ENCODE measurements at places on chromosomes 3 and 15.
A peak's percentile ranks its signal among the peaks of the same experiment; 100 is the strongest.

DNA sequence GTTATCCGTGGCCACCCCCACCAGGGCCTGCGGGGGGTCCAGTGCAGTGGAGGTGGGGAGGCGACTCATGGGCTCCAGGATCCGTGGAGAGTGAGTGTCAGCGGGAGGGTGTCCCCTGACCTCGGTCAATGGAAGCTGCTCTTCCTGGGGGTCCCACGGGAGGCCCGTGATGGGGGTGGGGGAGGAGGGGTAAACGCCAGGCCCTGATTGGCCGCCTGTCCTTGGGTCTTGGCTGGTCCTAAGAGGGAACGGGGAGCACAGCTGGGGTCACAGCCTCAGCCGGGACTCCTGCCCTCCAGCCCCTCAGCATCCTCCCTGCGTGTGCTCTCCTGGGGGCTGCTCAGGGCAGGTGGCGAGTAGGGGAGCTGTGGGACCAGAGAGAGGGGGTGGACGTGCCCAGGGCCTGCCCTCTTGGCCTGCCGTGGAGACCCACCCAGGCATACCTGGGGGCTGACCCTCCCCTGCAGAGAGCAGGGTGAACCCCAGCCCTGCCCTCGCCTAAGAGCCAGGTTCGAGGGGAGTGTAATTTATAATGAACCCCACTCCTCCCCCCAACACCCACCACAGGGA, 184.6 kb downstream of the GOLGA6L6 start:
- DNase-seq = no peak

DNA sequence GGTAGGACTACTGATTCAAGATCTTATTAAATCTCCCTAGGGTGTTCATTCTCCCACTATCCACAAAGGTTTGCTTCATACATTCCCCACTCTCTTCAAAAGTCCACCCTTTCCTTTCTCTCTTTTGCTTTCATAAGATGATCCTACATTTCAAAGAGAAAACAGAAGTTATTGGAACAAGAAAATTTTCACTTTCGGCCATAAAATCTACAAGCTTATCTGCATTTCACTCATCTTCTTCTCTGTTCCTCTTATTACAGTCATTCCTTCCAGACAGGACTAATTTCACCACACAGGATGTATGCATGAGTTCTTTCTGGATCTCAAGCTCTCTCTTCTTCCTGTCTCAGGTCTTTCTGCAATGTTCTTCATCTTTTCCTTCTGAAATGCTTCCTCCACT, 238.7 kb downstream of the ISL2 start:
- DNase-seq = no peak

DNA sequence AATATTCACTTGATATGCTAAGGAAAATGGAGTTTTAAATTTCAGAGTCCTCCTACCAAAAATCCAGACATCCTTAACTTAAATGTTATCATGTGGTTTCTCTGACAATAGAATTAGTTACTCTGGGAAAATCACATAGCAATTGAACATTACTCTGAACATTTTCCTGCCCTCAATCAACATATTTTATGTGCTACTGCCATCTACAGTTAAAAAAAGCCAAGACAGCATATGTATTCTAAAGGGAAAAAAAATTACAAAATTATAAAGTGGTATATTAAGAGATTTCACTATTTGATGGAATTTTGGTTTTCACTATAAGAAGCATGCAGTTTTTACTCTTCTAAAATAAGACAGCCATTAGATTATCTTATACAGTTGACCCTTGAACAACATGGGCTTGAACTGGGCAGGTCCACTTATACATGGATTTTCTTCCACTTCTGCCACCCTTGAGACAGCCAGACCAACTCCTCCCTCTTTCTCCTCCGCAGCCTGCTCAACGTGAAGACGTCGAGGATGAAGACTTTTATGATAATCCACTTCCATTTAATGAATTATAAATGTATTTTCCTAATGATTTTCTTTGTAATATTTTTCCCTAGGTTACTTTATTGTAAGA, 122.3 kb downstream of the ATP1B3 start:
- DNase-seq = peak; percentile 70

DNA sequence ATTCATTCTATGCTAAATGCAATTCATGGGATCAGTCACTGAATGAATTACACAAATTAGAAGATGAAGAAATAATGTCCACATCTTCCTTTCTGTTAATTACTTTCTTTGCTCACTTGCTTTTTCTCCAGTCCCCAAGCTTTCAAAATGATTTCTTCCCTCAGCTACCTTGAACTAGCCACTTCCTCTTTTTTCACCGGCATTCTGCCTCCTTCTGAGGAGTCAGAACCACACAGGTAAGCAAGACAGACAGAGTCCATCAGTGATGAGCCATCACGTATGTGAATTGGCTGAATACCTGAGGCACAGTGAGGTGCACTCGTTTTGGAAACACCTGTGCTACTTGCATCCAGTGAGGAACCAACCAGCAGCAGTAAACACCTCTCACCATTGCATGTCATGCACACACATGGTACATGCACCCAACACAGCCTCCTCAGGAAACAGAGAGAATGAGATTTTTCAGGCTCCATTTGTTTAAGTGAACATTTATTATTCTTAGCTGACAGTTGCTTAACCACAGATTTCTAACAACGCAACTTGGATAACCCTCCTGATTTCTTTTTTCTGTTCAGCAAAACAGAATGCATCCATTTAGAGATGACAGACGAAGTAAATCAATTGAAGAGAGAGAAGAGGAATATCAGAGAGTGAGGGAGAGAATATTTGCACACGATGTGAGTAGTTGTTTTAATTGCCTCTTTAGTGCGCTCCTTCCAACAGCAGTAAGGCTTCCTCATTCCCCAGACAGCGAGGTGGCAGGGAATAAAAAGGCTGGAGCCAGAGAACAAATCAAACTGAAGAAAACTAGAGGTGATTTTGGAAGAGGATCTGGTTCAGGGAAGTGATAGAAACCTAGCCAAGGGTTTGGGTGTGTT, 69.3 kb downstream of the ARPP21 start:
- no peak for DNase-seq

GRCh38 chr3:44903314-44903713, 28.9 kb downstream of the TGM4 start:
- no peak for DNase-seq

- no peak for DNase-seq
These were observed 41.2 kb upstream of the SLC6A11 start for GRCh38 chr3:10774825-10775224.

GRCh38 chr15:51866751-51867150, 37.3 kb downstream of the TMOD3 start:
- DNase-seq = no peak

DNA sequence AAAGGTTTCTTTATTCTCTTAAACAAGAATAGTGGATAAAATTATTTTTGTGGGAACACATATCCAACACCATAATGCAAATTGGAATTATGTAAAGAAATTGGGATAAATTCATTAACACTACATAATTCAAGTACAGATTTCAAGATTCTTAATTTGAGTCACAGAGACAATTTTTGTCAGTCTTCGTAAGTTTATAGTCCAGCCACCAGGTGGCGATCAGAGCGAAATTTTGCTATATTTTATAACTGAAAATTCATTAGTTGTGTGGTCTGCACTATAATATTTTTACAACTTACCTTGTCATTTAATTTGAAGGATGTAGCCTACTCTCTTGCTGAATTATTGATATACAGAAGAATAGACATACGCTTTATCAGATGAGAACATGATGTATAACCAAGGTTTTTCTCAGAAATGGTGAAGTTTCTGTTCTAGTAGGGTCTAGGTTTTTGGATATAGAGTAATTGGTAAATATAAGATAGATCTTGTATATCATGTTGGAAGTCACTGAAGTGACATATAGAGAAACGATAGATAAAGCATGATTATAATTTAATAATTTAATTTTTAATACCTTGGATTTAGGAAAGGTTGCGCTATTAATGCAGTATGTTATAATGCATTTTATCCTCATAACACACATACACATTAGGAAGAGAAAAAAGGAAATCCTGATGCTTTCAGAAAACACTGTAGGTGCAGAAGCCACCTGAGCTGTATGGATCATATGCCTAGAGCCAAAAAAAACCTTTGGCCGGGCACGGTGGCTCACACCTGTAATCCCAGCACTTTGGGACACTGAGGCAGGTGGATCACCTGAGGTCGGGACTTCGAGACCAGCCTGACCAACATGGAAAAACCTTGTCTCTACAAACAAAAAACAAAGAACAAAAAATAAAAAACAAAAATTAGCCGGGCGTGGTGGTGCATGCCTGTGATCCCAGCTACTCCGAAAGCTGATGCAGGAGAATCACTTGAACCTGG, 31.7 kb downstream of the PLSCR4 start:
- DNase-seq = peak; percentile 81

DNA sequence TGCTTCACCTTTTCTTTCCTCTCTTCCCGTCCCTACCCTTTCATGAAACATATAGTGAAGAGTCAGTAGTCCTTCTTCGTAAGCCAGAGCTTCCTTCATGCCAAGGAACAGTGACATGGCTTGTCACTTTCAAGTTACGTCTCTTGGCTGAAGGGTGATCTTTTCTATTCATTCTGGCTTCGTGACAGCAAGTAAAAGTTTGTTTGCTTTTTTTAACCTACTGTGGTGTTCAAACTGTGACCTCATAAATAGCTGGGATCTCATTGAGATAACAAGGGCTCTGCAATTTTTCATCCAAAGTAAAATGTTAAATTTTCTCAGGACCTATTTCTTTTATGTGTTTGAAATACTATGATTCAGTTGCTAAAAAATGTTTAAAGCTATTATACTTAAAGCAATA, 10.5 kb downstream of the CDIN1 start:
- DNase-seq = peak; percentile 21

DNA sequence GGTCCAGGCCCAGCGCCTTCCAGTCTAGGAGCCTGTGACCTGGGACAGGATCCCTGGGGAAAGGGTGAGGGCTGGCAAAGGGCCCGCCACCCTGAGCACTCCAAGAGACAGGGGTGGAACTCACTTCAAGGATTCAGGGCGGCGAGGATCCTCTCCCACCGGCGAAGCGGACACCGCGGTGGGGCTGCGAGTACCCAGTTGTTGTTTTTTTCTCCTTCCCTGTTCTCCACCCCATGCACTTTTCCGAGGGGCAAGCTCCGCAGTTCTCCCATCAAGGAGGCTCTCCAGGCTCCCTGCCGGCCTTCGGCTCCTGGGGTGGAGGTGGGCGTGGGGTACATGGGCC, 387 bp upstream of the PAQR5 start:
- DNase-seq = no peak

GRCh38 chr3:7275396-7275795, 414.5 kb downstream of the GRM7 start:
- DNase-seq = no peak

DNA sequence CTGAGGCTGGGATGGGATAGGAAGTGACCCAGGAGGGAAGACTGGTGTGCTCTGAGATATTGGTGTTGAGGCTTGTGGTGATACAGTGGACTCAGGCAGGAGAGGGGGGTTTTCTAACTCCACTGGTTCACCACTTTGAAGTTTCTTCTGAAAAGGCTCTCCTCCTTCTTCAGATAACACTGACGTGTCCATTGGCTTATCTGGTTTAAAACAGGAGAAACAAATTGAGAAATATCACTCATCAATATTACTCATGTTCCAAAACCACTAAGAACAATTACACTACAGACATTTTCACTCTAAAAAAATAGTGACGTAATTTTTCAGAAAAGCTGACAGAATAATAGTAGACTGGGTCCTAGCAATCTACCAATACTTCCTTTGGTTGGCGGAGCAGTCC, 23.1 kb downstream of the TP53BP1 start:
- DNase-seq = no peak

GRCh38 chr15:80180468-80180867, 27.7 kb downstream of the FAH start:
- no peak for DNase-seq

GRCh38 chr15:89315375-89315929, 19.2 kb downstream of the POLG start:
- no peak for DNase-seq

DNA sequence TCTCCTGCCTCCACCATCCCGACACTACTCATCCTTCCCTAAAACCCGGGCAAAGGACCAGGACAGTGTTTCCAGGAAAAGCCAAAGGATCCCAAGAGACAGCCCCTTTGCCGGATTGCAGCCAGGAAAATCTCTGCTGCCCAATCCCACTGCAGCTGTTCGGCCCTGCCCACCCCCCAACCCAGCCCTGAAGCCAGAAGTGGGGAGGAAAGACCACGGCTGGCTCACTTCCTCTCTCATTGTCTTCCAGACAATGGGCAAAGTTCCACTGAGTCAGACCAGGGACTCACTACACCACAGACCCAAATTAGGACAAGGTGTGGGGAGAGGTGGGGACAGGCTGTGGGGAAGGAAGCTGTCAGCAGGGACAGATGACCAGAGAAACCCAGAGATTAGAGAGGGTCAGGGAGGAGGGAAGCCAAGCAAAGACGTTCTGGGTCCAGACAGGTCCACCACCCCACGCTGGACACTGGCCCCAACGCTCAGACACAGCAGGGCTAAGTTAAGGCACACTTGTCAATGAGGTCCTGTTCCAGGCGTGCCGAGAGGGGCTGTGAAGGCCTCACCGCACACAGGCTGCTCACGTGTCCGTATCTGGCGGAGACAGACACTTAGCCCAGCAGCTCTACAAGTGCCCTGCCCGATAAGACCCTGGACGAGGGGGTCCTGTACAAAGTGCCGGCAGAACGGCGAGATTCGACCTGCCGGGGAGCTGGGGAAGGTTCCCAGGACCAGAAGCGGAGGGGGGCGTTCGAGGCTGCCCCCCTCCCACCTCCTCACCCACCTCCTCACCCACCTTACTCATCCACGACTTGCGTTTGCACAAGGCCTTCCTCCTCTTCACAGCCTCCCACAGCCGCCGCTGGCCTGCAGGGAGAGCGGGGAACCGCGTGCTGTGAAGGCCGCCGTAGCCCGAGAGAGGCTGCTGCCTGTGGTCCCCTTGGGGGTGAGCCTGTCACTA, 21.9 kb downstream of the TNK2 start:
- DNase-seq = no peak

DNA sequence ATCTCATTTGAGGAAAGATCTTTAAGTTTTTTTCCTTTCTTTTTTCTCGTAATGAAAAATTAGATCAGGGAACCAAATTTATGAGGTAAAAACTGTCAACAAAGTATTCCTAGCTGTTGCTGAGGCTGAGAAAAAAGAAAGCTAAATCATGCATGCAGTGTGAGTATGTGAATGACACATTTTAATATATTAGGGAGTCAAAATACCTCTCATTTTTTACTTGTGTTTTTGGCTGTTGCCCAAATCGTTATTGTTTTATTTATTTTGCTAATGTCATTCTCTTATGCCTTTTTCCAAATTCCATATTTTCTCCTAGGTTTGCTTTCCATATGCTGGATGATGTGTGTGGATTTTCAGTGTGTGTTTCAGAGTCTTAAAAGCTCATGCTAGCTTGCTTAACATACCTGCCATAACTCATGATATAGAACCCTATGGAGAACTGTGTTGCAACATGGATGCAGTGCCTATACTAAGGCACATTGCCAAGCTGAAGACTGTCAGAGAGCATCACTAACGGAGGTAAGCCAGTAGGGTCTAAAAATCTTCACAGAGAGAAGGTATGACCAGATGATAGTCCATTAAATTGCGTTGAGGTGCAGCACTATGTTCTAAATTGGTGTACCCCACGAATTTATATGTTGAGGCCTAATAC, 629.5 kb upstream of the KCNMB2 start:
- peak; percentile 8 for DNase-seq

- DNase-seq = peak; percentile 83
These were observed 590 bp downstream of the POLR2H start for GRCh38 chr3:184361932-184362667.
